ENCODE measurements at places on chromosomes 16 and 17.

- no peak for DNase-seq
Measured at GRCh38 chr16:3961449-3961849, 80.9 kb upstream of the CREBBP start.

GRCh38 chr17:40333781-40334448 is 24.9 kb downstream of the RARA start:
- DNase-seq: no peak

DNA sequence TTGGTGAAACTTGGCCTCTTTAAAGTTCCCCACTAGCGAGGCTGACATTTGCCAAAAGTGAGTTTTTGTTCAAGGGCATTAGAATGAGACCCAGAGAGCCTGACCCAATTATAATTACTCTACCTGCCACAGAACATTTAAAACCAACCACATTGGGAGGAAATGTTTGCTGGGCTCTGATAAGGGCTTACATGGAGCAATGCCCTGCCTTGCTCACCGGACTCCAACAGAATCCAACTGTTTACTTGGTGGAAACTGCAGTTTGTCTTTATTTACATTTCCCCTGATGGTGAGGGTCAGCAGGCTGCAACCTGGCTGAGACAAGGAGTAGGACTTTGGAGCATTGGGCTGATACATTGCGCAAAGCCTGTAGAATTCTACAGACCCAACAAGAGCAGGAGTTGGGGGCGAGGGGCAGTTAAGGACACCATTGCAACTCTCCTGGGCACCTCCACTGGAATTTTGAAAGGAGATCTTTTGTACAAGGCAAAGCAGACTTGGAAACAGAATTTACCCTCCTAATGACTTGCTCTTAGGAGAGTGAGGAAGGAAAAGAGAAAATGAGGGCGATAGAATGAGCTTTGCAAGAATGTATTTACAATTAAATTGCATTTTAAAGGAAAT is 368.6 kb downstream of the SHISA9 start:
- no peak for DNase-seq

GRCh38 chr17:29546085-29546484 is 20.8 kb downstream of the ABHD15 start:
- DNase-seq: no peak

DNA sequence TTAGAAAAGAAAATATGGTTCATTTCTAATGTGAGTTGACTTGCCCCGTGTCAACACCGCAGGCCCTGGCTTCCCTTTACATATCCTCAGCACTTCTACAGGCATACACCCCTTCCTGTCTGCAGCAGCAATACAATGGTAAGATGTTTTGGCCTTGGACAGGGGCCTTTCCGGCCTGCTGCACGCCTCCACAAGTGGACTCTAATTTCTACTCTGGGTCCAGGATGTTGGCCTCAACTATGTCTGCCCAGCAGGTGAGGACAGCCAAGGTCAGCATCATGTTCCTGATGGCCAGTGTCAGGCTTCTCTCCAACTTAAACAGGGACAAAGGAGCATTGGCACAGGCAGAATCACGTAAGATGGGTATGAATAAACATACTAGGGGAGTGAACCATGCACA is 11.0 kb downstream of the C17orf67 start:
- no peak for DNase-seq

GRCh38 chr16:68287276-68288251 is 23.2 kb downstream of the SLC7A6OS start:
- DNase-seq: no peak

GRCh38 chr16:2775131-2775716 is 1.9 kb downstream of the ELOB start:
- DNase-seq: no peak

GRCh38 chr16:70630960-70631745 is 15.2 kb upstream of the IL34 start:
- DNase-seq: no peak

GRCh38 chr16:68504066-68504465 is 35.0 kb upstream of the ZFP90 start:
- no peak for DNase-seq

DNA sequence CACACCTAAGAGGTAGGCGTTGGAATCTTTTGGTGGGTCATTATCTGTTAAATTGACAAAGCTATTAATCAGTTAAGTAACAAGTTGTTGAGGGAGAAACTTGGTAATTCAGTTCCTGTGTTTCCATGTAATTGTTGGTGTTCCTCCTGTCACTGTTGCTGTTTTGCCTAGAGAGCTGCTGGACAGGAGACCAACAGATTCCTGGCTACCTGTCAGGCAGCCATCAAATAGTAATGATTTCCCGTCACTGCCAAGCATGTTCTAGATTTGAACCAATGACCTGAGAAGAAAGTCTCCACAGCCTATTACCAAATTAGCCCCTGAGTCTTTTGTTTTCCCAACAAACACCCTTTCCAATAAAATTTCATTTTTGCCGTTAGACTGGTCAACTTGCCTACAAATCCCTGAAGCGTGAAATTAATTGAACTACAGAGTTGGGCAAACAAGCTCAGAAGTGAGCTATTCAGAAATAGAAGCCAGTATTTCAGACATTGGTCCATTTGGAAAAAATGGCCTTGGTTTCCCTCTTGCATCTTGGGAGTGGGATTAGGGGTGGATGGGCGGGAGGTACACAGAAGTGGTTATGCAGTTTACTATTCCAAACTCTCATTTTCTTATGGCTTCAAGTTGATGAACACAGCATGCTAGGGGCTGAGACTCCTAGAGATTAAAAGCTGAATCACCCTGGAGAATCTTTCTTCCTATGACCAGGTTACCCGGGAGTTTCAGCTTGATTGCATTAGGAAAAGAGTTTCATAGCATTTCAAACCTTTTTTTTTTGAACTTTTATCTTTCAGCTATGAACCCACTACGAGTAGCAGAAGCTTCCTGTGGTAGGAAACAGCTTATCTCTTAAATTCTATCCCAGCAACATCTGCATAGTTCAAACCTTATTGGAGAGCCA is 262.8 kb upstream of the MAF start:
- DNase-seq: no peak

- DNase-seq: no peak
Measured at GRCh38 chr17:27280527-27280926, 13.4 kb upstream of the WSB1 start.

- DNase-seq: no peak
Measured at GRCh38 chr16:85988723-85989313, 89.9 kb downstream of the IRF8 start.

GRCh38 chr17:37828651-37829124 is 83.8 kb upstream of the HNF1B start:
- DNase-seq: no peak

DNA sequence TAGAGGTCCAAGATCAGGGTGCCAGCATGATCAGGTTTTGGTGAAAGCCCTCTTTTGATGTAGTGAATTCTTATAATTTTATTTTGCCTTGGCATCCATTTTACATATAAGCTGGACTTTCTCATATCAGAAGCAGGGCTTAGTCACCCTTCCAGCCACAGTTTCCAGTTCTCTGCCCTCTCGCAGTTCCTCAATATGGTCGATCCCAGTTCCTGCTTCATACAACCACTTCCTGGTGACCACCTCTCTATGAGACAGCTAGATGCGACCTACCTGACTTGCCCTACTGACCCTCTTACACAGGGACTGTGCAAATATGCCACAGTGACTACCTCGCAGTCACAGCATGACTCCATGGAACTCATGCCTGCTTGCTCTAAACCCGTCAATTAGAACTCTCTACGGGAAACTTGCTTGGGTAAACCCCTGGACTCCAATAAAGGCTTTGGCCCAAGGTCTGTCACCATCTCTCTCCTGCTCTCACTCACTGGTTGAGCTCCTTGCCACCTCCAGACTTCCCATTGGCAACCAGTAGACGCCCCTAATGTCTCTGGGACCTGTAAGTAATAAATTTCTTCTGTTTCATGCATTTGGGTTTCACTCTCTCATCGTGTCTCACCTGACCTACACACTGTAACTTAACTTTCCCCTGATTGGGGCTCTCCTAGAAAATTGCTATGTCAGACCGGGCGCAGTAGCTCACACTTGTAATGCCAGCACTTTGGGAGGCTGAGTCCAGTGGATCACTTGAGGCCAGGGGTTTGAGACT is 21.4 kb downstream of the CD300LG start:
- DNase-seq: no peak

GRCh38 chr16:66427036-66427860 is at the start of gene BEAN1:
Gene BEAN1, plus strand, starts transcription at chr16:66427295. Its CDS starts 10,382 bp downstream, at chr16:66437677.
- DNase-seq: no peak
